Stimulated activated CD4-positive, alpha-beta T cell treated with anti-CD3 and anti-CD28 coated beads, Interleukin-1b, Interleukin-23, amount 100 ng/mL, for 24 hours (primary cell): ENCODE measurements at places on chromosomes 1 and 21.

DNA sequence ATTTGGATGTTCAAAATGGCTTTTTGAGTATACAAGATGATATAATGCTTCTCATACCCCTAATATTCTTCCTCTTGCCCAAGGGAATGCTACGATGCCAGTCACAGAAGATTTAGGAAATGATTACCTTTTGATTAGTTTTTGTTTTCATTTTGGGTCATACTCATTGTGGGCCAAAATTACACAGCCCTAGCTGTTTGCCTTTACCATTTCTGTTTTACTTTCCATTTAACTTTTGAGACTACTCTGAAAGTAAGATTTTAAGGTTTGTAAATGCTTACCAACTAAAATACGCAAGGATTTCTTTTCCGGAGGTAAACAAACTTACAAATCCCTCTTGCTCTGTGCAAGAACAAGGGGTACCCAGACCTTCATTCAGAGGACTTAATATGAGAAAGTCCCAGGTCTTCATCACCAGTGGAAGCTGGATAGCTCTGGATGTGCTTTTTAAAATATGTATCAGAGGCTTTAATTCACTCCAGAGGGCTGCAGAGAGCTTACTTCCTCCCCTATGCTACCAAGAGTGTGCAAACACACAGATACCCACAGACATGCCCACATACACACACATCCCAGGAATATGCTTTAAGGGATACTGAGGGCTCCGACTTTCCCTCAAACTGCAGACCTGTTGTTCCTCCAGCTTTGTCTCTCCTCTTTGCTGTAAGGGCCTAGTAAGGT lies 631.4 kb downstream of the SMYD3 start:
- no peak for DNase-seq

DNA sequence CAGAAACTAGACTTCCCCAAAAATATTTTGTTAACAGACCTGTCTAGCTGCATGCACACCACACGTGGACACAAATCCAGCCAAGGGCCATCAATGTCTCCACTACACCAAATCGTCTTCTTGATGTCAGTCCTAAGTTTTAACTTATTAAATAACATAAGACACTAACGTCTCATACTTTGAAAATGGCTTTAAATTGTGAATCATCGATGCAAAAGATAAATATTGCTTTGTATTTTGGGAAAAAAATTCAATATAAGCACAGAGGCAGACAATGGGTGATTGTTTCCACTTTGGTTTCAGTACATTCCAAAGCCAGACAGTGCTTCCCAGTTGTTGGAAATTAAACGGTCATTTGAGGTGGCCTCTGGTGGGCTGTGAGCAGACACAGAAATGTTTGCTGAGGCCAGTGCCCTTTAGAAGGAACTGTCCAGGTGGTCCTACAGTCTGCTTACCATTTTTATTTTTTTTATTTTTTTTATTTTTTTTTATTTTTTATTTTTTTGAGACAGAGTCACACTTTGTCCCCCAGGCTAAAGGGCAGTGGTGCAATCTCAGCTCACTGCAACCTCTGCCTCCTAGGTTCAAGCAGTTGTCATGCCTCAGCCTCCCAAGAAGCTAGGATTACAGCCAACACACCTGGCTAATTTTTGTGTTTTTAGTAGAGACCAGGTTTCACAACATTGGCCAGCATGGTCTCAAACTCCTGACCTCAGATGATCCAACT lies 1.8 kb upstream of the KIAA2013 start:
- no peak for DNase-seq

DNA sequence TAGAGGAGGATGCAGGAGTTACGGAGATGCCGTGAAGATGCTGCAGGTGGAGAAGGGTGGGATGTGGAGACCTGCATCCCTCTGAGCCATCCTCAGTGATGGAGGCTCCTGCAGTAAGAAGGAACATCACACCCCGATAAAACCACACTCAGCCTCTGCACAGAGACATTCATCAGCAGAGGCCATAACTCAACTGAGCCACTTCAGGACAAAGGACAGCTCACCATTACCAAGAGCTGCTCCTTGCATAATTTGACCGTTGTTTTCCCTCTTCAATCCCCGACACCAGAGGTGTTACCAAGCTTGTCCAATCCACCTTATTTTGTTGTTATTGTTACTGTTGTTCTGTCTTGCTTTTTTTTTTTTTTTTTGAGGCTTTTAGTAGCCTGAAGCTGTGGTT lies 543.9 kb downstream of the AJAP1 start:
- no peak for DNase-seq

GRCh38 chr1:14282707-14283106 lies 315.8 kb upstream of the KAZN start:
- DNase-seq = no peak

- DNase-seq = no peak
Measured at GRCh38 chr1:151867321-151867720, 13.8 kb upstream of the THEM5 start.

DNA sequence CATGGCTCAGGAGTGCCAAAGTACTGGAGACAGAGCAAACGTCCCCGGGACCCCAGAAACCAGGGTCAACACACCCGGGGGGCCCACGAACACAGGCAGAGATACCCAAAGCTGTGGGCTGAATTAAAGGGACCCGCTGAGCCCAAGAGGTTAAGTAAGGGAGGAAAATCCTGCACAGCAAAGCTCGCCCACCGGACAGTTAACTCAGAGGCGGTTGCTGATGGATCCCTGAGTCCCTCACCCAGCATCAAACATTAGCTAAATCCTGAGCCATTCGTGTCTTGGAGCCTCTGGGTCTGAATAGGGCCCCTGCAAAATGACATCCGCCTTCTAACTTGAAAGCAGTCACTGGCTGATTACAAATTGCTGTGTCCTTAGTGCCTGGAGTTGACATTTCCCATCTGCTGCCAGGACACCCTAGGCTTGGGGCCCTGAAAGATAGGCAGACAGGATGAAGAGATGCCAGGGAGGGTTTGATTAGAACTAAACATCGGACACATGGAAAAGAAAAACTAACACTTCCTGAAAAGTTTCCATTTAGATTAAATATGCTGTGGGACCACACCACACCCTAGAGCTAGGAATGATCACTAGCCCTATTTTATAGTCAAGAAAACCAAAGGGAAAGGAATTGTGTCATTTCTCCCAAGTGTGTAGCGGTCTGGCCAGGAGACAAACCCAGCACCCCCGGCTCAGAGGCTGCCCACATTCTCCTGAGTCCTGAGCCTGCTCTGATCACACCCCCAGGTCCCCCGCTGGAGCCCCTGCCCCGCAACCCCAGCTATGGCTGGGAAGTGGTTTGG lies 239.3 kb downstream of the NPHP4 start:
- no peak for DNase-seq

DNA sequence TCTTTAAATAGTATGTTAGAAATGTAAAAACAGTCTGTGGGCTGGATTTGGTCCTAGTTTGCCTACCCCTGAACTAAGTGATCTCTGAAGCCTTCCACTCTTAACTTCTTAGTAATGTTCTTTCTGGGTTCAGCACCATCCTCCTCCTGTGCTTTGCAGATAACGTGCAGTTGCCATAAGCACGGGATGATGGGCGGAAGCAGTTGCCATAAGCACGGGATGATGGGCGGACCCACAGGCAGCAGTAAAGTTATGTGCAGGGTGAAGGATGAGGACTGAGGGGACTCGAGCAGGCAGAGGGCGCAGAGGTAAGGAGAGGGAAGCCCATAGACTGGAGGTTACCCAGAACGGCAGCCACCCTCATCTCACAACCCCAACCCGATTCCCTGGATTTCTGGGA lies 25.6 kb downstream of the GPA33 start:
- no peak for DNase-seq

DNA sequence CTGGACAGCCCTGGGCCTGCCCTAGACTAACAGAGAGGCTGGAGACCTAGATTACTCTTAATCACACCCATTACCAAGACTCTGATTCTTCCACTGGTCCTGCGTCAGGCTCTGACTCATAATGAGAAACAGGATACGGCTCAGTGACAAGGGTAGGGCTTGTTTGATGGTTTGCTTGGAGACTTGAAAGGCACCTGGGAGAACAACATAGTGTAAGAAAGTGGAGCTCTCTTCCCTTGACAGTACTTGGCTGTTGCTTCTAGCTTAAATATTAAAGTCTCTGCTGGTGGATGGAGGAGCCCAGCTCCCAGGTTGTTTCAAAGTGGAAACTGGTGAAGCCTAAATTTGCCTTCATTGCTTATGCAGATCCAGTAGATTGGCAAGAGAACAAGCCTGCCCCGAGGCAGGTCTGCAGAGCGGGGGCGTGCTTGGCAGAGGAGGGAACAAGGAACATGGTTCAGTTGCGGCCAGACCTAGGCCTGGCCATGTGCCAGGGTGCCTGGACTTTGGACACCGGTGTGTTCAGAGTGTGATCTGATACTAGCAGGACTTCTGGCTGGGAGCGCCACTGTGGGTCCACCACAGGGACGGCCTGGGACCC lies 480.6 kb downstream of the CAMTA1 start:
- DNase-seq = no peak

DNA sequence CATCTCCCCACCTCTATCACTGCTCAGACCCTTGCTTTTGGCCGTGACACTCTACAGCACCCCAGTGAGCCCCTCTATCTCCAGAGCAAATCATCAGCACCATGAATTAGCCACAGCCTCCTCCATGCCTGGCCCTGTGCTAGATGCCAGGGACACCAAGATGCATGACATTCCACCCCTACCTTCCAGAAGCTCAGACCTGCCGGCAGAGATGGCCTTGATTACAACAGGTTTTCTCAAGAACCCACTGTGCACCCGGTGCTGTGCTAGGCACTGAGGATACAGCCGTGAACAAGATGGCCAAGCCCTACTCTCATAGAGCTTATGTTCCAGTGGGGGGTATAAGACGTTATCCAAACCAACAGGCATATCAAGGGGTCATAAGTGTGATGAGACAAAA lies 30.6 kb downstream of the CDK18 start:
- no peak for DNase-seq

DNA sequence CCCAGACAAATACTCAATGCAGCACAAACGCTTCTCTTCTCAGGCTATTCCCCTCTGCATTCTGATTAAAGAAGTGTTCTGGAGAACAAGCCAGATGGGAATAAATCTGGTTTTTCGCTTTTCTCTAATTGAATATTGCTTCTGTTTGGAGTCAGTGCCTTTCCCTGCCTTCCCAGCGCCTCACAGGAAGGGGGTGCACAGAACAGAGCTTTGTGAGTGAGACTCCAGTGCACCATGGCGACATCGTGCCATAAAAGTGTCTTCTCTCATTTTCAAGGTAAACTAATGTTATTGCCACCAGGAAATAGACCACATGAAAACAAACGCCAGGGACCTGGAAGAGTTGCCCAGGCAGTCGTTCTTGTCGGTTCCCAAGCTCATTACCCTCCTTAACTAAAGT lies 43.6 kb upstream of the SLC45A1 start:
- DNase-seq = no peak

DNA sequence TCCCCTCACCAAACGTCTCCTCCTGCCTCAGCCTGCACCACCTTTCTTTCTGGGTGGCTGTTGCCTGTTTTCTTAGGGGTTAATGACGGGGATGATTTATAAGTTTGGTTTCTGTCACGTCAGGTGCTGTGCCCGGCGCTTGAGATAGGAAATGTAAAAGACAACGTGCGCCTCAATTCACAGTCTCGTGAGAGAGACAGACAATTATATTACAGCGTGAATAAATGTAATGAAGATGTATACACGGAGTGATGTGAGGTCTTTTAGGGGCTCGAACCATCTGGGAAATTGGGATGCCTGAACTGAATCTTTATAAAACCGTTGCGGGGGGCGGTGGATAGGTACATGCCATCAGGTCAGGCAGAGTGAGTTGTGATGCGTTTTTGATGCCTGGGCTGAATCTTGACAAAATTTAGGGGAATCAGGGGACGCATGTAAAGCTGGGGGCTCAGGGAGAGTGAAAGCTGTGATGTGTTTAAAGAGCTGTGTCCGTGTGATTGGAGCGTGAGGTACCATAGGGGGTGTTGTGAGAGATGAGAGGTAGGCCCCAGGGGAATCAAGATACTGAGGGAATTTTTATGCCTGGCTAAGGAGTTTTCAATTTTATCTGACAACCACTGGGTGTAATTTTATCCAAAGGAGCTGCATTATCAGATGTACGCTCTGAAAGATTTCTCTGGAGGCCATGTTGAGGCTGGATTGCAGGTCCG lies 831 bp downstream of the TIPRL start:
- DNase-seq = no peak

DNA sequence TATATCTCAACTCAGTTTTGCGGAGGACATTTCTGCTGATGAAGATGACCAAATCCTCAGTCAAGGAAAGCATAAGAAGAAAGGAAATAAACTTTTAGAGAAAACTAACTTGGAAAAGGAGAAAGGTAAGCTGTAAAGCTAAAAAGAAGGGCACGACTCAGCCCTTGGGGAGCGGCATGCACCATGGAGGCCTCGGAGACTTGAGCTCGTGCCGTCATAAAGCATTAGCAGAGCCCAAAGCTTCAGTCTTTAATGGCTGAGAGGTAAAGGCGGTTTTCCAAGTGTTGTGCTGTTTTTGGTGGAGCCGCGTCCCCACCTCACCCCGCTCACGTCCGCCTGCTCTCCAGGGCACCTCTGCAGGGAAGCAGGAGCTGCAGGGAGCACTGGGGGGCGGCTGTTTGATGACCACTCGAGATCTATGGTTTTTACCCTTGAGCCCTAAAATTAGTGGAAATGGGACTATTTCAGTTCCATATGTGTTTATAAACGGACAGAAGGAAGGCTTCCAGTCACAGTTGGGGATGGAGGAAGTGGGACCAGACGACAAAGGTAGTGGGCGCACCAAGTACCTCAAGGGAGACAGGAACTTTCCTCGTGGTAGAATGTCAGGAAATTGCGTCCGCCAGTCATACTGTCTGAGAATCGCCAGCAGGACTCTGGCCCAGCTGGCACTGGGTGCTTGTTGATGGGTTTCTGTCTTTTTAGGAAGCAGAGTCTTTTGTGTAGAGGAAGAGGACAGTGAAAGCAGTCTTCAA lies 27.6 kb downstream of the RRP1B start:
- DNase-seq = no peak

GRCh38 chr1:105591681-105592080 lies 1464.8 kb upstream of the PRMT6 start:
- no peak for DNase-seq

DNA sequence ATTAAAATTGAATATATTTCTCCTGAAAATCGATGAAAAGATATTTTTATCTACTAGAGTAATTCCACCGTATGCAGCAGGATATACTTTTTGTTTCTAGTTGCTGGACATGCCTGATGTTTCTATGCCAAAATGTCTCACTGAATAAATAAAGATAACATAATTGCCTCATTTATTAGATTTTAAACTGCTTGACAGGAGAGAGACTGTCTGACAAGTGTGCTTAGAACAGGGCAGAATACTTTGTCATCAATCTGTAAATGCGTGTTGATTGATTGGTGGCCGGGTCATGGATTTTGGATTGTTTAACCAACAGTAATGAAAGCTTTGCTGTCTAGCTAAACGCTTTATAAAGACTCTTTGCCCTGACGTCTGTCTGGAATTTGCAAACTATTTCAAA lies 339.0 kb downstream of the CHRM3 start:
- no peak for DNase-seq

GRCh38 chr1:2526824-2527555 lies 594 bp upstream of the PANK4 start:
- no peak for DNase-seq

DNA sequence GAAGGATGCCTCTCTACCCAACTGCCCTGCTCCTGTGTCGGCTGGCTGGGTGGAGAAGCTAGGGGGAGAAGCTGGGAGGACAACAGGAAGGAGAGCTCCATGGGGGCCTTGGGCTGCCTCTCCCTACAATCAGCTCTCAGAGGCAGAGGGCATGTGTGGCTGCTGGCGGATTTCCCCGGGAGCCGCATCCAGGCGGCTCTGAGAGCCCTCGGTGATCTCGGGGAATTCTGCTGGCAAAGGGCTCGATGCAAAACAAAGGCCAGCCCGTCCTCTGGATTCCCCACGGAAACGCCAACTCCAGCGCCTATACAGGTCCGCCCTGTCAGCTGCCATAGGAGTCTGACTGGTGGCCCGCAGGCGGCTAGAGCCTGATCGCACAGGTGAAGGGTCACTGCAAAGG lies 26.4 kb upstream of the EVA1B start:
- DNase-seq = no peak
